Sigmoid colon (tissue), 7 donors: ENCODE measurements at places on chromosomes 12 and 14. TPM values are rescaled to one million over a fixed set of nuclear protein-coding genes. Genes with fewer than 3 reads are reported as not detected.

DNA sequence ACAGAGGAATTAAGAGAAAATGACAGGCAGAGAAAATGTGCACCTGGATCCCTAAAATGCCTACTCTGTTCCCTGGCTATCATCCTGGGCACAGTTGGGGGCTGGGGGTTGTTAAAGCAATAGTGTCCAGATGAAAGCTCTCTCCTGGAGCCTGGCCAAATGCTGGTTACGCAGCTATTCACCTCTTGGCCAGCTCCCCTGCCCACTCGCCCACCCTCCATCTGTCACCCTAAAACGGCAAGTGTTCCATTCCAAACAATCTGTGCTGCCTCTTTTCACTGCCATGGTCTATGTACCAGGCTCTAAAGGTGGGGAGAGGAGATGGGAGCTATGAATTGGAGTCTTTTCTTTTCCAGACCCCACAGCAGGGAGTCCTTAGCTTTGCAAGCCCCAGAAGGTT, 24.7 kb upstream of the NPFF start:
- no peak for DNase-seq

DNA sequence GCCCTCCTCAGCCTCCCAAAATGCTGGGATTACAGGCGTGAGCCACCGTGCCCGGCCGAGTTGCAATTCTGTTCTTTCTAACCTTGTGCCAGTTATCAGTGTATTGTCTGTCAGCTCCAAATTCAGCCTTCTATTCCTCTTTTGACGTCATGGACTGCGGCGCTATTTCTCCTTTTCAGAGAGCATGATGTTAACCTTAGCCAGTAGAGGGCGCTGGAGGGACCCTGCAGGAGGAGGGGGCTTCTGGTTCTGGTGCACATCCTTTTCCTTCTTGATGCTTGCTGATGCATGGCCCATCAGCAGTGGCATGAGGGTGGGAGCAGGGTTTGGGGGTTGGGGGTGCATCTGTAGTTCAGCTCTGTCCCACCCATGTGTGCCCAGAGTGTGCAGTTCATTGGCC, 179.3 kb upstream of the RMST start:
- DNase-seq: no peak

- no peak for DNase-seq
Measured at GRCh38 chr12:67632005-67632404, 16.5 kb upstream of the DYRK2 start.

The C12orf57 gene
- 681 TPM for total RNA-seq

The FOXG1 gene
- total RNA-seq: not detected
